ENCODE measurements at places on chromosomes 2 and 18. TPM values are rescaled to one million over a fixed set of nuclear protein-coding genes. Genes with fewer than 3 reads are reported as not detected.

The GKN2 gene
- total RNA-seq, result not detected

The ABCG8 gene
- total RNA-seq, result not detected

The CXCR2 gene
- total RNA-seq, result not detected

The STON1 gene
- 14.4 TPM for total RNA-seq

Measured in smooth muscle cell of trachea (primary cell).